ENCODE measurements at places on chromosomes 13 and 19.

DNA sequence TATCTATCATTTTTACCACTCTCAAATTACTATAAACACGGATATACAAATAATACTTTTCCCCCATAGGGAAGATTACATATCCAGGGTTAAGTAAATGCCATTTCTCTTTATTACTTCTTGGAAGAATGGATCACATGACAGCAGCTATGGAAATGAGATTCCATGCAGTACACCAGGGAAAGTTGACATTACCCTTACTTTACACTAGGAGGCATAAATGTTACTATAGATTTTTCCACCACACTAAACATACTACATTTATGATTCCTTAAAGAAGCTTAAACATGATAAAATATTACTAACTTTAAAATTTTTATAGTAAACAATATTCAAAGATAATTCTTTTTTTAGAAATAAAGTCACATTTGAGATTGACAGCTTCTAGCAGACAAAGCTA, 611.4 kb downstream of the PCDH9 start:
- no peak for DNase-seq

- DNase-seq = peak; percentile 26
These were observed 5.5 kb upstream of the ZNF428 start for GRCh38 chr19:43624933-43625332.

DNA sequence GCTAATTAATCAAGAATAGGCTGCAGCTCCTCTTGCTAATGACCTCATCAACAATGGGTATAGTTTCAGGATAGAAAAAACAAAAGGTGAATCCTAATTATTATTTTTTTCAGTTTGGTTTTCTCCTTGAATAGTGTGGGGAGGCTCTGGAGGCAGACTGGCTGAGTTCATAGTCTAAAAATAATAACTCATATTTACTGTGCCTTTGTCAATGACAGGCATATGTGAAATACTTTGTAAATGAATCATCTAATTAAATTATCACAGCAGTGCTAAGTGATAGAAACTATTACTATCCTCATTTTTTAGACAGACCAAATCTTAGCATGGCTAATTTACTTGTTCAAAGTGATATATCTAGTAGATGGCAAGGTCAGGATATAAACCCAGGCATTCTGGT, 1261.0 kb upstream of the SLC10A2 start:
- DNase-seq = no peak

DNA sequence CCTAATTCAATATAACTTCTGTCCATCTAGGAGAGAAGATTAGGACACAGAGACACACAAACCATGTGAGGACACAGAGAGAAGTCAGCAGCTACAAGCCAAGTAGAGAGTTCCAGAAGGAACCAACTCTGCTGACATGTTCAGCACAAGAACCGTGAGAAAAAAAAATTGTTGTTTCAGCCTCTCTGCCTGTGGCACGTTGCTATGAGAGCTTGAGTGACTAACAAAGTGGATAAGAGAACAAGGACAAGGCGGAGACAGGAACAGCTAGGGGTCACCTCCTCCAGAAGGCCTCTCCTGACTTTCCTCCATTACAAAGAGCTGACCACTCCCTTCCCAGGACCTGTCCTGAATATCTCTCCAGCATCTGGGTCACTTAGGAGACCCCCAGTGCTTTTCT, 5.6 kb upstream of the SIGLEC12 start:
- no peak for DNase-seq

DNA sequence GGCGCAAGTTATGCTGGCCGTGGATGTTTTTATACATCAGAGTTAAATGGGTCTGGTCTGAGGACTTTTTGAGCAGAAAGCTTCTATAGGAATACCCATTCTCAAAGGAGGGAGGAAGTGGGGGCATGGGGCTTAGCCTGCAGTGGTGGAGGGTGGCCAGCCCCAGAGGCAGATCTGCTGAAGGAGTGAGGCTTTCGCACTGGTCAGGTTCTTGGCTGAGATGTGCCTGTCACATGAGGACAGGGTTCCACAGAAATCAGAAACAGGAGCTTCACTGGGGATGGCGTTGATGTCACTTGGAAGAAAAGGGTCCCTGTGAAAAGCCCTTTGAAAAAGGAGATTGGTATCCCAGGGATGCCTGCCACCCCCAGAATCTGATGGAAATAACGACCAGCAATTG, 100.7 kb upstream of the MCF2L start:
- no peak for DNase-seq

GRCh38 chr13:50529154-50529882, 314.2 kb downstream of the DLEU7 start:
- DNase-seq = peak; percentile 75

GRCh38 chr19:6528544-6529121, 2.2 kb upstream of the TNFSF9 start:
- no peak for DNase-seq

DNA sequence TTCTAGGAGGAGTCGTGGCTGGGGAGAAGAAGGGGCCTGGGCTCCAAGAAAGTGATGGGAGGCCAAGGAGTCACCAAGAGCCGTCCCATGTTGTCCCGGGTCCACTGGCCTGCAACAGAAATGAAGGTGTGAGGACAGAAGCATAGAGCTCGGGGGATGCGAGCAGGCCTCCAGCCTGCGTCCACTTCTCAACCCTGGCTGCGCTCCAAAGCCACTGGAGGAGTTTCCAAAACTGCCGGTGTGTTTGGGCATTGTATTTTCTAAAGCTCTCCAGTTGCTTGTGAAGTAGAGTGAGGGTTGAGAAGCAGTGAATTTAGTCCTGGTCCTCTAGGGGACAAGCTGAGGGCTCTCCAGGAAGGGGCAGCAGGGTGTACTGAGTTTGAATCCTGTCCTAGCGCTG, 13.0 kb downstream of the FFAR2 start:
- no peak for DNase-seq

DNA sequence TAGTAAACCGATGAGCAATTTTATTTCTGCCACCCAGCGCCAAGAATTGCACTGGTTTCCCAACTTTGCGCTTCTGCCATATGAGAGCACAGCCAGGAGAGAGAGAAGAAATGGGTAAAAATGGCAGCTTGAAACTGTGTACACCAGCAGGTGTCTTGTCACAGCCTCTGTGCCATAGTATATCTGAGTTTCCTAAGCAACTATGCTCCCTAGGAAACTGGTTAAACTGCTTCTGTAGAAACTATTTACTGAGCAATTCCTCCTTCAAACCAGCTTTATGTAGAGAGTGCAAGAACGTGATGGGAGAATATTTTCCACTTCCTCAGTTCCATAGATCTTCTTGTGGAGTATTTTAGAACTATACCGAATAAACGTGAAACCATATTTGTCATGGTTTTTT, 1361.3 kb downstream of the PCDH9 start:
- no peak for DNase-seq

- no peak for DNase-seq
These were observed 13.6 kb downstream of the ZNF599 start for GRCh38 chr19:34759218-34759917.

DNA sequence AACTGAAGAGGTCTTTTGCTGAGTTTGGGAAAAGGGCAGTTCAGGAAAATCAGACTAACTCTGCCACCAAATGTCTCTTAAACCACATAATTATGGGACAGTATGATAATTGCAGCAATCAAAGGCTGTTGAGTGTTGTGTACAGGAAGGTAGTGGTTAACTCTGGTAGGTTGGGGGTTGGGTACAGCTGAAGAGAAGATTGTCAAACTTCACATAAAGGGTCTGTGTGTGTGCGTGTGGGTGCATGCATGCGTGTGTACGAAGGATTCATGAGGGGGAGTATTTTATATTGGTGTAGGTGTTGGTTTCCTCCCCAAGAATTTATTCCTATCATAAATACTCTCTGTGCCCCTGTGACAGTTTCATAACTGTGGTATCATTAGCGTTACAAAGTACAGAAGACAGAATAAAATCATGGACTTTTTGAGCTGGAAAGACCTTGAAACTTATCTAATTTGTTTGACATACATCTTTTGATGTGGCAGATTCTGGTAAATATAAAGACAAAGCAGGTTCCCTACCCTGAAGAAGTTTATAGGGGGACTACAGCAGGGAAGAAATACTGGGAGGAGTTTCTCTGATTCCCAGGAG, 94.1 kb downstream of the PCCA start:
- DNase-seq = no peak

DNA sequence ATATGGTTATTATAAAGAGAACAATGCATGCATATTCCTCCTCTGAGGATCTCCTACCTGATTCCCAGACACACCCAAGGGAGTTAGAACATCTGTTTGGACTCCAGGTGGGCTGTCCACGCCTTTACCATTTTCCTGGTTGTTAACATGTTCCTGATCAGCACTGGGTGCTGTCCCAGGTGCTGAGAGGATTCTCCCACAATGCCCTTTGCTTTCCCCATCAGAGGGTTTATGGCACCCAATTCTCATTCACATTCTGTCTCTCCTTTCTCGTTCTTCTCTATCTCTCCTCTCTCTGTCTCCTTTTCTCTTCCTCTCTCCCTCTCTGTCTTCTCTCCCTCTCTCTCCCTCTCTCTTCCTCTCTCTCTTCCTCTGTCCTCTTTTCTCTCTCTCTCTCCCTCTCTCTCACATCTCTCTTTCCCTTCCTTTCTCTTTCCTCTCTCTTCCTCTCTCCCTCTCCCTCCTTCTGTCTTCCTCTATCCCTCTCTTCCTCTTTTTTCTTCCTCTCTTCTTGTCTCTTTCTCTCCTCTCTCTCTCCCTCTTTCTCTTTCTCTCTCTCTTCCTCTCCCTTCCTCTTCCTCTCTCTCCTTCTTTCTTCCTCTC, 3.3 kb upstream of the RDH13 start:
- no peak for DNase-seq

GRCh38 chr13:41246969-41247680, 16.3 kb downstream of the MTRF1 start:
- DNase-seq = no peak

- DNase-seq = no peak
These were observed 147.8 kb upstream of the PCDH9 start for GRCh38 chr13:67377919-67378318.

GRCh38 chr13:109369353-109370052, 416.9 kb downstream of the IRS2 start:
- DNase-seq = no peak

GRCh38 chr13:26475176-26476110, 82.0 kb upstream of the WASF3 start:
- DNase-seq = no peak

GRCh38 chr13:93736081-93736480, 509.5 kb downstream of the GPC6 start:
- no peak for DNase-seq

DNA sequence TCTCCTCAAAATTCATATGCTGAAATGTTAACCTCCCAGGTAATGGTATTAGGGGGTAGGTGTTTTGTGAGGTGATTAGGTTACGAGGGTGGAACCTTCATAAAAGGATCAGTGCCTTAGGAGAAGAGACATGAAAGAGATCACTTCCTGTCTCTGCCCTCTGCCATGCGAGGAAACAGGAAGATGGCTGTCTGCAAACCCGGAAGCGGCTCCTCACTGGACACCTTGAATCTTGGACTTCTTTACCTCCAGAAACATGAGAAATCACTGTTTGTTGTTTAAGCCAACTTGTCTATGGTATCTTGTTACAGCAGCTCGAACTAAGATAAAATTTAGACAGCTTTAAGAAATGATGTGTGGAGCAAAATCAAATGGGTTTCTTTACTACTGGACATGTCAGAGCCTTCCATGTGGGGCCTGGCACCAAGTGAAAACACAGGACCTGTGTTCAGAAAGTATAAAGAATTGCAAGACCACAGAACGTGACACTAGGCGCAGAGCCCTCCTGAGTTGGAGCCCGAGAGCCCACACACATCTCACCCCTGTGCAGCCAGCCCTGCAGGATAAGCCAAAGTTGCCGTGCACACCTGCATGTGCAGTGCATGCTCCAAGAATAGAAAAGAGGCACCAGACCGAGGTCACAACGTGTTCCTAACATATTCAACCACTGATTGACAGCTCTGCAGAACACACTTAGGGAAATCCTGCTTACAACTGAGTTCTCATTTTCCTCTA, 112.5 kb upstream of the UQCRFS1 start:
- DNase-seq = no peak

GRCh38 chr19:16398530-16399249, 73.1 kb downstream of the EPS15L1 start:
- no peak for DNase-seq

DNA sequence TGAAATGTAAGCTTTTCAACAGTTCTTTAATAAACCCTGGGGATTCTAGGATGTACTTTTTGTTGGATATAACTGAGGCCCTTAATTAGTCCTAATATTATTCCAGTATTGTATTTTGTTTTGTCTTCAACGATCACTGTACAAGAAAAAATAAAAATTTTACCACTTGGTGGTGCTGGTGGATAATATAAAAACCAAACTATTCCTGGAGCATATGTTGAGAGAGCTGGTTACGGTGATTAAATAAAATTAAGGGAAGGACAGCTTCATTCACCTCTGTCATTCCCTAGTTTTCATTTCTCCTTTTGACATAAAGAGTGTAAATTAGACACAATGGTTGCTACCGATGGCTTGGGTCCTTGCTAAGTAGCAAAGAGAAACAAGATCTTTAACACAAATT, 598.6 kb upstream of the PCDH20 start:
- DNase-seq = no peak

GRCh38 chr13:98468361-98468760, 108.5 kb downstream of the STK24 start:
- no peak for DNase-seq

GRCh38 chr19:7705387-7706187, 3.7 kb upstream of the FCER2 start:
- DNase-seq = peak; percentile 38

DNA sequence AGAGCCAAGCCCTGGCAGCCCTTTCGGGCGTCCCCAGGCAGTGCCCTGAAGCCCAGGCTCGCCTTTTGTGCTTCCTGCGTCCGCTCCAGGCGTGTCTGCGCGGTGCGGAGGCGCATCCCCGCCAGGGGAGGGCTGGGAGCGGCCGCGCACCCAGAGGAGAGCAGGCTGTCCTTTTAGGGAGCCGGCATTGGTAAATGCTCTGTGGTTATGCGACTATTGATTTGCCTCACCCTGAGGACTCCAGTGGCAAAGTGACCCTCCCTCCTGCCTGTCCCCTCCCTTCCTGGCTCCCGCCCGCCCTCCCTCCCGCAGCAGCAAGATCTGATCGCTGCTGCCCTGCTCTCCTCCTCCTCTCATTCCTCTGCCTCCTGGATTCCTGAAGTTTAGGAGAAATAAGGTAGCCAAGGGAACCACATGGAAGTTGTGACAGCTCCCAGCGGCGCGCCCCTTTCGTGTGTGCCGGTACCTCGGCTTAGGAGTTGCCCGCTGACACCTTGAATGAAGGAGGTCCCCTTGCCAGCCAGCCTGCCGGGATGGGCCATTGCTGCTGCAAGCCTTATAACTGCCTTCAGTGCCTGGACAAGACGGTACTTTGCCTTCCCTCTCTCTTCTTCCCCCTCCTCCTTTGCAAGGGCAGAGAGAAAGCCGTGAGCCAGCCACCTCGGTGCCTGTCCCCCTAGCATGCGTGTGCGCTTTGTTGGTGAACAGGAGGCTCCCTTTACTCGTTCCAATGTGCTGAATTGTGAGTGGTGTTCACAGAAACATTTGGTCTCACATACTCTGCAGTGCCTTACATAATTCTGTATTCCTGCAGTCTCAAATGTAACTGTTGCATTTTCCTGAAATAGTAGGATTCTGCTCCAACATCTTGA, 166.9 kb downstream of the SLC7A1 start:
- peak; percentile 17 for DNase-seq

Measured in mucosa of gallbladder (tissue), 1 donor.